NCI-H510A treated with DMSO at 0.1 percent for 48 hours (cell line): ENCODE measurements at places on chromosomes 7 and 10.
A peak's percentile ranks its signal among the peaks of the same experiment; 100 is the strongest.

DNA sequence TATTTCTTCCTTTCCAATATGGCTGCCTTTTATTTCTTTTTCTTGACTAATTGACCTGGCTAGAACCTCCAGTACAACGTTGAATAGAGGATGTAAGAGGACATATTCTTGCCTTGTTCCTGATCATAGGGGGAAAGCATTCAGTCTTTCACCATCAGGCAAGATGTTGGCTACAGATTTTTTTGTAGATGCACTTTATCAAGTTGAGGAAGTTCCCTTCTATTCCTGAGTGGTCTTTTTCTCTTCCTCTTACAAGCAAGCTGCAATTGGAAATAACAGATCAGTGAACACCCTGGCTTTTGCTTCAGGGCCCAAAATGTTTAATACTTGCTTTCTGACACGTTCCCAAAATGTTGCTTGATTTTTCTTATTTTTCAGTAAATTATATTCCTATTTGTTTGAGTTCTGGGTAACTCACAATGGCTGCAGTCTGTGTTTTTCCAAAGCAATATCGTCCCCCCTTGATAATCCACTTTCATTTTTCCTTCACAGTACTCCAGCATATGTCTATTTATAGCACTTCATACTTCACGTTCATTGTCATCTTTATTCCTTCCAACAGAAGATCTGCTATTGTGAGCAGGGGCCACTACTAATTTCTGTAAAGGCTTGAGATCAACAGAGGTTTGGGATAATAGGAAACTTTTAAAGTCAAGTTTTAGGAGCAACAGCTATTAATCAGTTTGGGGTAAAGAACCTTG, 11.7 kb downstream of the CPEB3 start:
- DNase-seq, result no peak

GRCh38 chr10:79926037-79926436, 22.9 kb downstream of the SFTPD start:
- DNase-seq, result no peak

- no peak for DNase-seq
Measured at GRCh38 chr7:146639291-146639690, 522.7 kb downstream of the CNTNAP2 start.

GRCh38 chr7:15580604-15581351, 19.0 kb upstream of the AGMO start:
- DNase-seq, result no peak

DNA sequence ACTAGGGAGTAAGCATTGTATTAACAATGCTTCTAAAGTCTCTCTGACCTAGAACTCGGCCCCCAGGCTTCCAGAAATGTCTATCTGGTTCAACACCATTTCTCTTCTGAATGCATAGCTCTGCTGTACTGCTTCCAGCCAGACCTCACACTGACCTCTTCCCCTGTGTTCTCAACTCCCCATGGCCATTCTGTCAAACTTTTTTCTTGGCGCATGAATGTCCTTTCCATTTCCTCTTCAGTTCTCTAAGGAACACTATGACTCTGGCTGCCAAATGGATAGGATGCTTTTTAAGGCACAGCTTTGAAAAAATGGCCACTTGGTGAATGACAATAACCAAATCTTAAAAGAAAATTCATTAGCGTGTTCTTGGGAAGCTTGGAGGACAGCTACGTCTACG, 425.8 kb downstream of the ETV1 start:
- no peak for DNase-seq

DNA sequence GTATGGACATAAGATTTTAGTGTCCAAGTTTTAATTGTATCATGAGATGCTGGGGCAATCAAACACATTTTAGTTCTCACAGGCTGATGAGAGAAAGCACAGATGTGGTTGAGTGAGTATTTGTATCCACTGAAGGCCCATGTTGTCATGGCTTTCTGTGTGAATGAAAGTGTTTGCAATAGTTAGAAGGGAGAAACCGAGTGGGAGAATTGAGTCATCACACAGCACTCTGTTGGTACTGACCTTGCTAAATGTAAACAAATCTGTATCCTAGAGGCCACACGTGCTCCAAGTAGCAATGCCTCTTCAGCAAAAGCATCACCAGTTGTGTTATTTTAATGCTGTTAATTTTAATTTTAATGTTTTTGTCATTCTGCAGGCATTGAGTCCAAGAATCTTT, 121.2 kb downstream of the EMX2 start:
- DNase-seq, result no peak

- no peak for DNase-seq
Measured at GRCh38 chr7:66877577-66878300, 43.3 kb upstream of the TMEM248 start.

GRCh38 chr7:49763791-49764190, 9.6 kb upstream of the VWC2 start:
- no peak for DNase-seq

DNA sequence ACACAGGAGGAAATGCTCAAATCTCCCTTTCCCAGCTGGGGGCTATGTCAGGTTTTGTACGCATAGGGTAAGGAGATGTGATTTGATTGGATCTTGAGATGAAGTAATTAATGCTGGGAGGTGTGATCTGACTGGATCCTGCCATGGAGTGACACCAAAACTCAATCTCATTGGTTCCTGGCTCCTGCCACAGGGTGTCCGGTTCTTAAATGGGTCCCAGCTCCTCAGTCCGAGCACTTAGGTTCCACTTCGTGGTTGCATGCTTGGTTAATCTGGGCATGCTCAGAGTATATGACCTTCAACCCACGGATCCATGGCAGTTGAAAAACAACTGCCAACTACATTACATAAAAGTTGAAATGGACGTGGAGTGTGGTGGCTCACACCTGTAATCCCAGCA, 3.1 kb upstream of the ZNF12 start:
- no peak for DNase-seq

DNA sequence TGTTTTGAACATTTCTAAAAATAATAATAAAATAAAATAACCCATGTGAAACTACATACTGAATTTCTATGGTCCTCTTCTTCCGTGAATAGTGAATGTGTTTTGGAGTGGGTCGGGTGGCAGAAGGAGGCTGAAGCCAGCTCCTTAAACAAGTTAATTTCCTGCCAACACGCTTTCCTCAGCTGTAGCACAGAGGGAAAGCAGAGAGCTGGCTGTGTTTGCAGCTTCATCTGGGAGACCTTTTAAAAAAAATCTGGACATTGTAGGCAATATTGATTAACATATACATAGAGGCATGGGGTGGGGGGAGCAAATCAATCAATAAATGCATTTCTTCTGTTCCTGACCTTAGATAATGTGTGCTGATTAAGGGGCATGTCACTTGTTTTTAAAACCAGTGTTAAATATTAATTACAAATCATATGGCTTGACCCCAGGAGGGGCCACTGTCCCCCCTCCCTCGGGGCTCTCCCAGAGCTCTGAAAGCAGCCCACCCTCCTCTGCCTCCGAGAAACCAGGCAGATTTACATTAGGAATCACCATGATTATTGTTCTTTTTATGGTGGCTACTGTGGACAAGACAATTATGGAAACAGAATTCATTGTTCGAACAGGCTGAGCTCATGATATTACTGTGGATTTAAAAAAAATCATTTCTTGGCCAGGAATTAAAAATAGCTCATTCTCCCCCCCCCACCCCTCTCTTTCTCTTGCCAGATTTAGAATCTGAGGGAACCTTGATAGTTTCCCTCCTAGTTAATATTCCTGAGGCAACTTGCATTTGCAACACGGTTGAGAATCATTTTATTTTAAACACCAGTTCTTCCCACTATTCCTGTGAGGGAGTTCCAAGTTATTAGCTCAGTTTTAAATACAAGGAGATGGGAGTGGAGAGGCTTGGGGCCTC, 100.5 kb upstream of the CARD11 start:
- DNase-seq, result no peak

DNA sequence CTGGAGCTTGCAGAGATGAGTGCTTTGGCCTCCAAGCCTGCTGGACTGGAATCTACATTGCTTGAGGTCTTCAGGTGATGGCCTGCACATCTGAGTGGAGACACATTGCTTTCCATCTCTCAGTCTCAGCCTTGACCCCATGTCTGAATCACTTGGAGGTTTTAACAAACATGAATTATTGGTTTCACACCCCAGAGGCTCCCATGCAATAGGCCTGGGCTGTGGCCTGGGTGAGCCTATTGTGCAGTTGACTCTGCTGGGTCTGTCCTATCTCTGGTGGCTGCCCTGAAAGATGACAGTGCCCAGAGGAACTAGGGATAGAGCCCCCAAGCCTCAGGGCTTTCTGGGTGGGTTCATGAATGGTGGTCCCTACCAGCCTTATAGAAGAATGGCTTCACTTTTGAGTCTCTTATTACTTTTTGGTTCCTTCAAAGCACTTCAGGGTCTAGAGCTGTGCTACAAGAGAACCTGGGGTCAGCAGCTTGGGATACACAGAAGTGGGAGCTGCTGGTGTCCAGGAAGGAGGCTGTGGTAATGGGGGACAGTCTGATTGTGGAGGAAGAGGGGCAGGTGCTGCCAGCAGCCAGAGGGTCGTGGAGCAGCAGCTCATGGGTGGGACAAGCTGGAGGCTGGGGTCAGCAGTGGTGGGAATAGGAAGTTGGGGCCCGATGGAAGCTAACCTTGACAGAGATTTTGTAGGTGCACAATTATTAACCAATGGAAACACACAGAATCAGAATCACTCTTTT, 5.5 kb downstream of the RAMP3 start:
- DNase-seq, result no peak

- peak; percentile 12 for DNase-seq
Measured at GRCh38 chr7:151168003-151168786, 701 bp upstream of the GBX1 start.

GRCh38 chr7:35365523-35365922, 111.6 kb upstream of the TBX20 start:
- no peak for DNase-seq

- DNase-seq, result no peak
Measured at GRCh38 chr7:11668727-11669126, 163.3 kb downstream of the THSD7A start.

- no peak for DNase-seq
Measured at GRCh38 chr10:71496927-71497762, 100.4 kb downstream of the CDH23 start.

DNA sequence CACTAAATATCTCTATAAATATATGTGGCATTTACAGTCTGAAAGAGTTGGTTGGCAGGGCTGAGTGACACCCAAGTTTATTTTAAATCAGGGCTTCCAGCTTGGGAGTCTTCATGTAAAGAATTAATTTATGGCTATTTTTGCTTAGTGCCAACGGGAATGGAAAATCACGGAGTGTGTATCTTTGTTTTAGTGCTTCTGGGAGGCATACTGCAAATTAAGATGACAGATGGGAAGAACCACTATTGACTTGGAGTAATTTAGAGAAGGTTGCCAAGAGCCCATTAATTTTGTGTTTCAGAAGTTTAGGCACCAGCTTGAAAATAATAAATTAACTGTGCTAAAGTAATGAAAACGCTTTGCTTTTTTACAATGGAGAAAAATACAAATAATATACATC, 135.2 kb downstream of the GPR37 start:
- no peak for DNase-seq

DNA sequence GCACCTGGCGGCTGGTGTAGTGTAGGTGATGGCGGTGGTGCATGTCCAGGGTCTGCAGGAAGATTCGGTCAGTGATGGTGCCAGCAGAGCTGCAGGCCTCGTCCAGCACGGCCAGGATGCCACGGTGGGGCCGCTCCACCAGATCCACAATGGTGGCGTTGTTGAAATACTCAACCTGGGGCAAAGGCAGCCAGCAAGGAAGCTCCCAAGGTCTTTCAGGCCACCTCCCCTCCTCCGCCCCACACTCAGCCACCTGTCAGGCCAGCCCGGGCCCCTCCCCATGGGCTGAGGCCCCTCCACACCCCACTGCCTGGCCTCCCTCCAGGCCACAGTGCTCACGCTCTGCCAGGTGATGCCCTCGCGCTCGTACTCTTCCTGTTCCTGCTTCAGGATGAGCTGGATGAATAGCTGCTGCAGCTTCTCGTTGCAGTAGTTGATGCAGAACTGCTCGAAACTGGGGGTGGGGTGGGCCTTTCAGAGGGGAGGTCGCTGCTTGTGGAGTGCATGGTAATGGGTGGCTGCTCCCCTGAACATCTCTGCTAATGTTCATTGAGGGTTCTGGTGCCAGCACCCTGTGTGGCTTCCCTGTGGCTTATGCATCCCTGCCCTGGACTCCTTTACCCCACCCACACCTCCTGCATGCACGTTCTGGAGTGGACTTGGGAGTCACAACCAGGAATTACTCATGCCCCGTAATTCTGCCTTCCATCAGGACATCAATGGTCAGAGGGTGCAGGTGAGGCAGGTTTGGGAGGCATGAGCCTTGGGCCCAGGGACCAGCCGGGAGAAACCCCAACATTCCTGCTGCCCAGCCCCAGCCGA, 8.9 kb downstream of the MYO1G start:
- peak; percentile 15 for DNase-seq

DNA sequence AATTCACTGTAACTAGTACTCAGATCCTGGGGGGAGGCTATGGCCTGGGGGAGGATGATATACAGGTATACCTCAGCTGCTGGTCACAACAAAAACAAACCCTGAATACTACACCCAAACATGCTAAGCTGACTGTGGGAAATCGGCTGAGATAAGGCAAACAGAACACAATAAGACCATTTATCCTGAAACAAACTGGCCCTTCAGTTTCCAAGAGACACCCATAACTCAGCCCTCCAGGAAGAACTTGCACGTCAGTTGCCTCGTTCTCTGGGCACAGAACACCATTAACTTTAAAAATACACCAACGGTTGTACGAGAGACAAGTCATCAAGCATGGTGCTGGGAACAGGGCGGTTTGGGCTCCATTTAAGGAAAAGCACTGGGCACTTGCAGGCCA, 24.1 kb upstream of the KCNMA1 start:
- no peak for DNase-seq

DNA sequence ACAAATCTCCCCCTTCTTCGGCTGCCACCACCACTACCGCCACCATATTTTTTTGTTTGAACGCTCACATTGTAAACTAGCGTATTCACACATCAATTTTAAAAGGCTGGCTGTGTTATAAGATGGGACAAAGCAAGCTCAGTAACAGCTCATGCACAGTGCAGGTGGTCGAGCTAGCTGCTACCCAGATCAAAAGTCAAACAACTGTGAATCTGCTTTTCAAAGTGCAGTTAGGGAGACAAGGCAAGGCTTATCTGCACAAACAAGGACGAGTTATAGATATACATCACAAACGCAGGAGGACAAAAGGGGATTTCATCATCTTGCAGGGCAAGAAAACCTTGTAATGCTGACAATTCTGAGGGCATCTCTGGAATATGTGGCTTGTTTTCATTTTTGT, 231.6 kb downstream of the VTI1A start:
- DNase-seq, result no peak

GRCh38 chr7:103524042-103524907, 78.3 kb upstream of the SLC26A5 start:
- peak; percentile 25 for DNase-seq

- DNase-seq, result no peak
Measured at GRCh38 chr7:158734861-158735260, 30.3 kb upstream of the NCAPG2 start.

GRCh38 chr7:157508477-157508881, 171.7 kb downstream of the DNAJB6 start:
- DNase-seq, result no peak
